ENCODE measurements at places on chromosomes 11 and 22.
A peak's percentile ranks its signal among the peaks of the same experiment; 100 is the strongest.

DNA sequence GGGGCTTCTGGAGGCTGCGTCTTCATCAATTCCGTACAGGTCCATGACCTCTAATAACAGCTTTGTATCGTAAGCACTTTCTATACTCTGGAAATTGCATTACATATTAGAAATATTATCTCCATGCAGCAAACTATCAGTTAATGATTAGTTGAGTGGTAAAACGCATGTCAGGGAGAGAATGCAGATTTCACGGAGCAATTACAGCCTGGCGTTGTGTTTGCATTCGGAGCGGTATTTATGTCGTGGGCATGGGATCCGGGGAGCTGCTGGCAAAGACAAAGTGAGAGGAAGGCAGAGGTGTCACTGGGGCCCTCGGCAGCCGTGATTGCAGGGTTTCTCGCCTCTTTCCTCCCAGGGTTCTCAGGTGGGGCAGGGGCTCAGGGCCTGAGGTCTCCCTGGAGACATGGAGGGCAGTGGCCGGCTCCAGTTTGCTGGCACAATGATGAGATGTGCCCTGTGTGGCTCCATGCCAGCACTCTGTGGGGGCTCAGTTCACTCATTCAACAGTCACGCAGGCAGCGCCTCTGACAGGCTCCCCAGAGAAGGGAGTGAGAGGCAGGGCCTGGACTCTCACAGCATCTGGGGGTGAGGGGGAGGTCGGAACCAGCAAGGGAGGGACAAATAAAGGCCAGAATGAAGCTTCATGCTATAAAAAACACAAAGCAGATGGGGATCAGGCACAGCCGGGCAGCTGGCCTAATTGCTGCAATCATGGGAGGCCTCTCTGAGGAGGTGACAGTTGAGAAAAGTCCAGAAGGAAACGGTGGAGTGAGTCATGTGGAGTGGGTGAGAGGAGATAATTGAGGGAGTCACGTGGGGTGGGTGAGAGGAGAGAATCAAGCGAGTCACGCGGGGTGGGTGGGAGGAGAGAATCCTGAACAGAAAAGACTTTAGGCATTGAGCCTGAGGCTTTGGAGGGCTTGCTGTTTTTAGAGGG lies 1002.7 kb downstream of the BRD1 start:
- no peak for DNase-seq

DNA sequence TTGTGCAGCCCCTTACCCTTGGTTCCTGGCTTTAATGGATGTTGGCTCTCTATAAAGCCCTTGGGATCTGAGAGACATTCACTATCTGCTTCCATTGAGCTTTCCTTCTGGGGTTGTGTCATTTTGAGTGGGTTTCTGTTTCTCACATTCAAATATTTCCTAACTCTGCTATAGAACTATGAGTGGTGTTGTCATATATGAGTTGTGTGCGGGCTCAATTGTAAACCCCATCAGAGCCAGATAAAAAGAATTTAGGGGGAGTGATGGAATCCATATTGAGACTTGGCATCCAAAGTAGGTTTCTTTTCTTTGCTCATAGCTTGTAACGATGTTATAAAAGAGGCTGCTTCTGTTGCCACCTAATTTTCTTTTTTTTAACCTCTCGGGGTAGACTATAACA lies 41.8 kb upstream of the SPON1 start:
- no peak for DNase-seq

GRCh38 chr11:829176-829846 lies 1.6 kb downstream of the CRACR2B start:
- no peak for DNase-seq

DNA sequence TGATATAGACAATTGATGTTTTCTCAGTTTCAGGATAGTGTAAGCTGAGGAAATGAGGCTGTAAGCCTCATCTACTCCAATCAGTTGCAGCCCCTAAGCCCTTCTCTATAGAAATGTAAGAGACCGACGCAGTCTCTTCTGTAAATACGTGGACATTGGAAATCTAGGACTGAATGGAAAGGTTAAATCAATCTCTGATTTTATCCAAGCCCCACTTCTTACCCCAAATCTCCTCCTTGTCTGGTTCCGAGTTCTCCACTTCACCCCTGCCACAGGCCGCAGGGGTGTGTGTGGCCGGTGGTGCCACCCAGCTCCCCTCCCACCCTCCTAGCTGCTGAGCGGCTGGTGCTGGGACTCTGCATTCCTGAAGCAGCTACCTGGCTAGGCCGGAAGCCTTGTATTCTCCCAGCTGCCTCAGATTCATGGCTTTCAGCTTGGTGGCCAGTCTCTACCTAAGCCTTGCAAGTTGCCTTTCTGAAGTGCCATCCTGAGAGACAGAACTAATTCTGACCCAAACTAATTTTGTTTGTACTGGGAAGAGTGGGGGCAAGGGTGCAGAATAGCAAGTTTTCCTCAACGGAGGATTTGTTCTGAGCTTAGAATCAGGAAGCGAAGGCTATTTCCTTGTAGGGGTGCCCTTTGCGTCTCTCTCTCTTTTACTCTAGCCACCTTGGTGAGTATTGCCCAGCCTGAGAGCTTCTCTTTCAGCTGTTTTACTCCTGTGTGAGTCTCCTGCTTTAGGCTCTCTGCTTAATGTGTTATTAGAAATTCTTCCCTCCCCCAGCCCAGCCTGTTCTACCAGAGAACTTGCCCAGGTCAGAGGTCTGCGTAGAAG lies 749 bp downstream of the VWA5A start:
- DNase-seq: no peak

DNA sequence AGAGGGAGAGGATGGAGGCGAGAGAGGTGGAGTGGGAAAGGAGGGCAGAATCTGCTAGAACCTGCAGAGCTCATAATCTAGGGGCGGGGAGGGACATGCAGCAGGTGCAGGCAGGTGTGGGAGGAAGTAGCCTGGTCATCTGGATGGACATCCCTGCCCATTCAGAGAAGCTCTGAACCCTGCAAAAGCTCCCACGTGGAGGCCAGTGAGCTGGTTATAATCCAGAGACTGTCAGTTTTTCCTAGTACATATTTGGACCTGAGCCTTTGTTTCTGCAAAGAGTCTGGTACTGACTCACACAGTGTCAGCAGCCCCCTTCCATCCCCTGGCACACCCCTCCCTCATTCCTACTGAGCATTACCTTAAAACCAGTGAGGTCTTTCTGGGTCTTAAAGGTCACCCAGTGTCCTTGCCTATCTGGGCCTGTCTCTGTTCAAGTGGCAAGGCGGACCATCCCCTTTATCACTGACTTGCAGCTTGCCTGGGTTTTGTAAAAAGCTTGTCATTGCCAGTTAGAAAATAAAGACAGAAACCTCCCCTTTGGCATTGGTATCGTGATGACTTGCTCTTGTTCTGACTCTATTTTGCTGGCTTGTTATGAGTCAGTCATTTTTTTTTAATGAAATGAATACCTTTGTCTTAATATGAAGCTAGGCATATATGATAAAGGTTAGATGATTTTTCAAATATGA lies 26.1 kb downstream of the PTPRJ start:
- DNase-seq: peak; percentile 60

GRCh38 chr11:122743949-122744348 lies 88.4 kb downstream of the UBASH3B start:
- DNase-seq: peak; percentile 32

GRCh38 chr11:71302911-71303310 lies 50.5 kb upstream of the SHANK2 start:
- DNase-seq: no peak

DNA sequence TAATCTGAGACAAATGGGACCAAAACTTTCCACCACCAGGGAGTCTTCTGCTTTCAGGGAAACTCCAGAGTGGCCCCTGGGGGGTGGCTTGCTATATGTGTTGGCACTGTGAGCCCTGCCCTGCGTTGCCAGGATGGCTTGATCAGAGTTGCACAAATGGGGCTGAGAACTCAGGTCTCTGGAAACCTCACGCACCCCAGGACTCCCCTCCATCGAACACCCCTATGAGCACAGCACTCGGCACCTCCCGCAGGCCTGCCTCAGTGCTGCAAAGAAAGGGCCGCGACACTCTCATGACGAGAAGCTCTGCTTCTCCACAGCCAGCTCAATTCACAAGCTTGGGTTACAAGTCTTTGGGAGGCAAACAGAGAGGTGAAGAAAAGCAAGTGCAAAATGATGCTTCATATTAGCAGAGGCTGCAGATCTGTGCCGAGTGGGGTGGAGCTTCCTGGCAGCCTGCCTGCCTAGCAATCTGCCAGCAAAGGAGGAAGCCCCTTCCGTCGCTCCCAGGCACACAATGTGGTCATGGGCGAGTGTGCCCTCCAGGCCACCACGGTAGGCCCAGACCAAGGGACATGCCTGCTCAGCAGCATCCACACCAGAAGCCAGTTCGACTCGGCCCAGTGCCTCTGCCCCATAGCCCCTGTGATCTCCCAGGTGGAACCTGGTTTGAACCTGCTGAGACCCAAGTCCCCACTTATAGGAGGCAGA lies 55.7 kb downstream of the MYH9 start:
- peak; percentile 40 for DNase-seq

GRCh38 chr11:82267186-82267585 lies 466.5 kb downstream of the FAM181B start:
- DNase-seq: no peak

DNA sequence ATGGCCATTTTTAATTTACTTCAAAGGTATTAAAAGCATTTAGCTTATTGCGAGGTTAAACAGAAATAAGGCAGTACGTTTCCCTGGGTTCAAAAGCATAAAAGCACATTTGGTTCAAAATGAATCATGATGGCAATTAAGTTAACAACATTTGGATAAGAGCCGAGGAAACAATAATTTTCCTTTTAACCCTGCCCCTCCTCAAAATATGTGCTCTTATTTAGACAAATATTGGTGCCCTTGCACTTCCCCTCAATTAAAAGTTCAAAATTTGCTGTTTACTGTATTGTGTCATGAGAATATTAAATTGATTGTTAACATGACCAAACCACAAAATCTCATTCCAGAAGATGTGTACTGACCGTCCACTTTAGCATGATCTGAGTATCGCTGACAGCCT lies 48.7 kb downstream of the VSIG10L2 start:
- DNase-seq: no peak

DNA sequence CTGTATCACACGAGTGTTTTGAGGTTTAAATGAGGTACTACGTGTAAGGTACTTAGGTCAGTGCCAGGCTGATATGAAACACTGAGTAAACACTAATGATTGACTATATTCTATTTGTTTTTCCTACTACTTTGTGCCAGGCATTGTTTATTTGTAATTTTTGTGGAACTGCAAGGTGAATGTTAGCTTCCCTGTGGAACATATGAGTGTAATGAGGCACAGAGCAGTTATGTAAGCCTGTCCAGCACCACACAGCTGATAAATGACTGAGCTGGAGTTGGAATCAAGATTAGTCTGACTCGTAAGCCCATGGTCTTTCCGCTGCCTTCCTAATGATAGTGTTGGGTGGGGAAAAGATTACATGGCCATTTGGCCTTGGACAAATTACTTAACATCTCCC lies 5.9 kb downstream of the SLC37A2 start:
- DNase-seq: no peak

DNA sequence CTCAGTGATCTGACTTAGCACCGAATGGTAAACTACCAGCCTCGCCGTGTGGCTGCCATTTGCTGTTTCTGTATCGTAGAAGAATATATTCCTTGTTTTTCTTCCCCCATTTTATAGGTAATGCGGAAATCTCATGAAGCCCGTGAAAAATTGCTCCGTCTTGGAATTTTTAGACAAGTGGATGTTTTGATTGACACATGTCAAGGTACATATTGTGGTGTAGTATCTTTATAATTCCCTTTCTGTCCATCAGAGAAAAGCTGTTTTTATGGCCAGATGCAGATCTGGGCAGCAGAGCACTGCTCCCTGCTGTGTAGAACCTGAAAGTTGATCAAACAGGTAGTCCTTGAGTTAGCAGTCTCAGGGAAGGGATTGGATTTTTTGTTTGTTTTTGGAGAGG lies 13.4 kb downstream of the SAMM50 start:
- no peak for DNase-seq

DNA sequence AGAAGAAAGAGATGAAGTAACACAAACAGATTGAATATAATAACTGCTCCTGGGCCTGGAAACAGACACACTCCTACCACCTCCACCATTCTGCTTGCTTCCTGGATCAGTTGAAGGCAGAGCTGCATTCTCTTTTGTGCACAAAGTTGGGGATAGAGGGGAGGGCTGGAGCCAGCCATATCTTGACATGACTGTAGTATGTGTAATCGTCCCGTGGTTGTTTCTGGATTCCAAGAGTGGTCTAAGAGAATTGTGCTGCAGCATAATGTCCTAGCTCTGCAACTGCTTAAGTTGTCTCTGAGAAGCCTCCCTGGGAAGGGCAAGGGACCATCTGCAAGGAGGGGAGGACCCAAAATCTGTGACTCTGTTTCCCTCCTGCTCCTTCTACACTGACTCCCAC lies 3.2 kb downstream of the CRY2 start:
- DNase-seq: no peak

GRCh38 chr11:80993536-80993935 lies 1552.7 kb upstream of the TENM4 start:
- no peak for DNase-seq

DNA sequence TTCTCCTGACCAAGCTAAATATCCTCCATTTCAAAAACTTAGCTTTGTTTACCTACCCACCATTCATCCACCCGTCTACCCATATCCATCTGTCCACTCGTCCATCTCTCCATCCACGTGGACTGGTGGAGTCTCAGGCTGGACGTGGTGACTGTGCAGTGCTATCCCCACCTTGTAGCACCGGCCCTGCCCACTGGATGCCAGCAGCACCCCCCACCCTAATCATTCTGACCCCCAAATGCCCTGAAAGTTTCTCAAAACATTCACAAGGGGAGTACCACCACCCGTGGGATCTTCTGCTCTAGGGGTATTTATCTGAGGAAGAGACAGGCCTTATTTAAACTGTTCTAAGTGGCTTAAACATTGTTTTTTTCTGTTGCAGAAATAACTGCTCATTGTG lies 206.4 kb downstream of the TBC1D22A start:
- no peak for DNase-seq

- DNase-seq: peak; percentile 55
Measured at GRCh38 chr11:63871962-63872799, 33.3 kb downstream of the MARK2 start.

DNA sequence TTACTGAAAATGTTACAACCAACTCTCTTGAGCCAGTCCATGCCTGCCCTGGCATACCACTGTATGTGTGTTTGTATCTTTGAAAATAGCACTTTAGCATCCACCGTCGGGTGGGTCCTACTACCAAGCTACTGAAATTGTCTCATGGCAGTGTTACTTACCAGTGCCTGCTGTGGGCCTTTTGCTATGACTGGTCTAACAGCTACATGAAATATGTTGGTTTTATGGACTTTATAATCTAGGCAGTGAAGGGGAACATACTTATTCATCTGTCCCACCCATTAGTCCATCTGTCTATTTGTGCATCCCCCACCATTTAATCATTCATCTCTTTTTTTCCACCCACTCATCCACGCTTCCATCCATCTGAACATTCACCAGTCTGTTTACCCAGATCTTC lies 106.0 kb downstream of the NAV2 start:
- DNase-seq: no peak

Measured in GM12892 (cell line).